A172 (cell line): ENCODE measurements at places on chromosomes 6 and 20.

DNA sequence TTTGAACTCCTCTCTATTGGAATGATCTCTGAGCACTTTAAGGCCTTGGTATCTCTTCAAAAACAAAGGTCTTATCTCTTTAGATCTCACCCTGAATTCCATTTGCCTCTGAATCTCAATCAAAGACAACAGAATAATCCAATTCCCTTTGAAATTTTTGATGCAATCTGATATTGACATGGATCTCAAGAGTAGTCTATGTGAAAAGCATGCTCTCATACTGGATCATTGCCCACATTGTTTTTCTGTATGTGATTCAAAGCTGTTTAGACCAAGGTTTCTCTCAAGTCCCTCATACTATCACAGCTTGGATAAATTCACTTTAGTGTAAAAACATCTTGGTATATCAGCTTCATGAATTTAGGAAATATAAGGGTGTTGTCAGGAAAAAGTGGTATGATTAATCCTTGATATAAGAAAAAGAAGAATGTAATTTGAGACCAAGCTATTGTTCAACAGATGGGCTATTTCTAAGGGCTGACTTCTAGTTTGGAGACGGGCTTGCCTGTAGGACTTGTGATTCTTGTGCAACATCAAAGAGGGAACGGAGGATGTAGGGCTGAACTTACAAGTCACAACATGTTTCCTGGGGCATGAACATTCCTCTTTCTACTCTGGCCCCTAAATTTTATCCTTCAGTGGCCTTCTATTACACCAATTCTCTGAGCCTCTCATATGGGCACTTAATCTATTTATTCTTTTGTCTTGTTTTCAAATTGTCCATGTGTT is 77.9 kb upstream of the CITED2 start:
- no peak for DNase-seq

DNA sequence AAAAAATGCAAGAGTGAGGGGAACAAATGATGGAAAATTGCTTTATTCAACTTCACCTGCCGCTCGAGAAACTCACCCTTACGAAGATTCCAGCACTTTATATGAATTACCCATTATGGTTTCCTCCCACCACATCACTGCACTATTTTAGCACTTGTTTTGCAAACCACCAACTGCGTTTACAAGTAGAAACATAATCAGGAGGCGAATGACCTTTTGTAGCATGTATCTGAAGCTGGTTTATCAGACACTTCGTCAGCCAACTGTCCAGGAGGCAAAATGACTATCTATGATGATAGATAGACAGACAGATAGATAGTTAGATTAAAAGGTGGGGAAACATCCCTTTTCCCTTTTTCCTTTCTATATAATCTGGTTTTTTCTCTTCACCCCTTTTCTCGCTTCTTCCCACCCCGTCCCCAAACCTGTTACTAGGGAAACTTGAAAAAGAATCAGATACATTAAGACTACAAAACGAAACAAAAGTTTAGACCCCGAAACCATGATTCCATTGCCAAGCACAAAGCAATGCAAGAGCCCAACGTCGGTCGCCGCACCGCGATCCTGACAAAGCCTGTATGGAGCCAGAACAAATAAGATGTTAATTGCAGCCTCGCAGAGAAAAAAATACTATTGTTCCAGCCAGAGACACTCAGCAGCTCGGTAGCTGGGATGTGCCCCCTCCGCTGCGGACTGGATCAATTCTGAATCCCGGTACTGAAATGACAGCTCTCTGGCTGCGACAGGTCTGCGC is 933 bp upstream of the ADGRB3 start:
- DNase-seq = no peak

GRCh38 chr20:25584905-25585704 is at the start of gene NINL:
Gene NINL, minus strand, starts transcription at chr20:25585531. Its CDS starts 58,944 bp downstream, at chr20:25526587.
- peak; percentile 39 for DNase-seq

- peak; percentile 91 for DNase-seq
These were observed 9.6 kb upstream of the PKIG start for GRCh38 chr20:44572551-44573500.

DNA sequence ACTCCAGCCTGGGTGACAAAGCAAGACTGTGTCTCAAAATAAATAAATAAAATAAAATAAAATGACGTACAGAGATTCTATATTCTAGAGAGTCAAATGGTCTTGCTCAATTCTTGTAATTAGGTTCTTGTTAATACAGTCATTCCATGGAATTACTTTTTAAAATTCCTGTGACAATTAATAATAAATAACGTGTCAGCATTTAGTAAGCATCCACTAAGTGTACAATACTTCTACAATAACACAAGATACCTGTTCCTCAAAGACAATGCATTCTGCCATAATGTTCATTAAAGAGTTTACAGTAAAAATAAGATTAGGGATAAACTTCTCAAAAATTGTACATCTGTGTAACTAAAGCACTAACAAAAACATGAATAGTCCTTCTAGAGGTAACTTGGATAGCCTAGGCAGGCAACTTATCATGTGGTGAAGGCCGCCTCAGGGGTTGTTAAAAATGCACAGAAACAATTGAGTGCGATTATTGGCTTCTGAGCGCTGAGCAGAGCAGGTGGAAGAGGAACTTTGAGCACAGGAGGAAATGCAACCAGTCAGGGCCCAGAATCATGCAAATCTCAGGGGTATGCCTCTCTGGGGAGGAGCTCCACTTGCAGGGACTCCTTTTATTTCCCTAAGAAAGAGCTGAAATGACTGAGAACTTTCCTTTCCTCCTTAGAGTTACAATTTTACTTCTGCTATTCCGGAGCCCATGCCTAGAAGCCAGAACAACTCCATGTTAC is 37.1 kb downstream of the QRSL1 start:
- no peak for DNase-seq

- no peak for DNase-seq
These were observed 3.7 kb downstream of the FAM83C start for GRCh38 chr20:35288325-35289060.

GRCh38 chr6:41066867-41067304 is 5.3 kb downstream of the OARD1 start:
- DNase-seq = peak; percentile 59

DNA sequence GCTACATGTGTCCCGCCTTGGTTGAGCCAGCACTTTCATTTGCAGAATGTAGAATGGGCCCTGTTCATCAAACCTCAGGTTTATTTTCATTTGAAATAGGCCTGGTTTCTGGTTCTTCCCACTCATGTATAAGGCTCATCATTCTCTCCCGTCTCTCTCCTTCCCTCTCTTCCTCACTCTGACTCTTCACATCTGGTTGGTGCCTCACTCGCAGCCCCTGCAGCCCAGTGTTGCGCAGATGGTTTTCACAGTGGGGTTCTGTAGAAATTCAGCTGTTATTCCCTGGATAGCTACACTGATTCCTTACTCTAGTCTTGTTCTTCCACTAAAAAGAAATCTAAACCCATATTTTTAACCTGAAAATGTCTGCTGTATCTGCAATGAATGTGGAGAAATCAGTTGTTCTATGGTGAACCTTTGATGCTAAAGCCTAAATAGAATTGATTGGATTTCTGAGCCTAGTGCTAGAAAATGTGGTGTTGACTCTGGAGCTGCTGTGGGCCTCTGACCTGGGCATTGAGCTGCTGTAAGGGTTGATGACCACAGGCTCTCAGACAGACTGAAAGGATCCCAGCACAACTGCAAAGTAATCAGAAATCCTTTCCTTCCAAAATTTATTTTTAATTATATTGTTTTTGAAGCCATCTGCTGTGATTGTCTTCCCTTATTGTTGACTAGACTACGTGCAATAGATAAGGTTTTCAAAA is 150.3 kb downstream of the TMEM242 start:
- no peak for DNase-seq

DNA sequence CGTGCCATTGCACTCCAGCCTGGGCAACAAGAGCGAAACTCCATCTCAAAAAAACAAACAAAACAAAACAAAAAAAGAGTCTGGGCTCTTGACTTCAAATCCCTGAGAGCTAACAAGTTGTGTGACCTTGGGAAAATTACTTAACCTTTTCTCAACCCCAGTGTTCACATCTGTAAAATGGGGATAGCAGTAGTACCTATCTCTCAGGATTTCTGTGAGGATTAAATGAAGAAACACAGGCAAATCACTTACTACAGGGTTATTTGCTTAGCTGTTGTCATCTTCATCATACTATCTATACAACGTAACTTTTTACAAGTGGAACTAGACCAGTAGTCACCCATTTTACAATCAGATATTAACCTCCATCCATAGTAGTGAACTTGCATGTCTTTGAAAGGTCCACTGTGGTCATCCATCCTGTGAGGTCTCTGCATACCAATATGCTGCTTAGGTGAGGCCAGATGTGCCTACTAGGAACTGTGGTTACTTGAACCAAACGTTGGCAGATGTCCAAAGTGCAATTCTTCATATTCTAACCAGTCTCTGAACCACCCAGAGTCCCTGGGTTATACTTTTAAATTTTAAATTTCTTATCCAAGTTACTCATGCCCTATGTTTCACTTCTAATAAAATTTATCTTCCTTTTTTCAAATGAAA is 128.9 kb upstream of the BEND3 start:
- DNase-seq = no peak

DNA sequence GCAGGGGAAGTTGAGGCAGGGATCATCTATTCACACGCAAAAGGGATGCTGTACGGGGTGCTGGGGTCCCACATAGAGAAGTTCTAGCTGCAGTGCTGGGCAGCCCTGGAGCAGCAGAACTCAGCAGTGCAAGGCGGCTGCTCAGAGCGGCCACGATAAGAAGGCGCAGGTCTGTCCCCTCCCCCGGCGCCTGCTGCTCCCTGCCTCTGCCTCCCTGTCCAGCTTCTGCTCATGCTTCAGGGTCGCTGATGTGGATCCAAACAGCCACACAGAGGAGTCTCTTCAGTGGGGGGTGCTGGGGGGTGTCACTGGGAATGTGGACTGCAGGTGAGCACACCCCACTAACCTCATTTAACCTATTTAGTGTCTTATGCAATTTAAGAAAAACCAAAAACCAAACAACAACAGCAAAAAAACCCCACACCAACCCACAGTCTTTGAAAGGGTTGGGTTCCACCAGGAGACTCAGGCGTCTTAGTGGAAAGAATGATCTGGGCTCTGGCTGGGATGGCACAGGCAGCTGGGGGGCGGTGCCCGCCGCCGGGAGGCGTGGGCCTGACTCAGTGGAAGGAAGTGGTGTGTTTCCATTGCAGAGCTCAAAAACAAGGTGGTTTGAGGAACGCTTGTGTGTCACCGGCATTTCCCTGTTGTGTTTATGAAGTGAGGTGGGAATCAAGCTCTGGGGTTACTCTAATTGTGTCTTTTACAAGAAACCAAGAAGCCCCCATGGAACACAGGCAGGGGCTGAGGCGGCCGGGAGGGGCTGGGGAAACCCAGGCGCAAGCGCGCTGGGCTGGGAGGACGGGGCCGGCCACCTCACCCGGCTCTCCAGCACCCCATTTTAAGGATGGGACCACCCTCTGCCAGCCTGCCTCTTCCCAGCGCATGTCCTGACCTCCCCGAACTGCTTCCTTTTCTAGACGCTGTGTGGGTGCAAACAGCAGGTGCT is 55.1 kb downstream of the IRF4 start:
- no peak for DNase-seq

DNA sequence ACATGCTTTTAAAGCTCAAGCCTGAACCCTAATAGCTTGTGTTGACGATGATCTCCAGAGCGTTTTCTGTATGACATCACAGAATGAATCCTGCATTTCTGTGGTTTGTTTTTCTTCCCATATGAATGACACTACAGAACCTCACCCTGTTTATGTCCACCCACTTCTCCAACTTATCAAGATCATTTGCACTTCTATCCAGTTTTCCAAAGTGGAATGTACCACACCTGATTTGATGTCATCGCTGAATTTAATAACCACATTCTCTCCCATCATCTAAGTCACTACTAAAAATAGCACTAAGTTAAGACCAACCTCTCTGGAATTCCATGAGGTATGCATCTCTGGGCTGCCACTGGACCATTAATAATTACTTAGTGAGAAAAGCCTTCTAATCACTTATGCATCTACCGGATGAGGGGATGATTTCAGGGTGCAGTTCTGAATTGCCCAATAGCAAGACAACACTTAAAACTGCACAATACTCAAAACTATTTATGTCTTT is 33.3 kb upstream of the CITED2 start:
- peak; percentile 99 for DNase-seq

DNA sequence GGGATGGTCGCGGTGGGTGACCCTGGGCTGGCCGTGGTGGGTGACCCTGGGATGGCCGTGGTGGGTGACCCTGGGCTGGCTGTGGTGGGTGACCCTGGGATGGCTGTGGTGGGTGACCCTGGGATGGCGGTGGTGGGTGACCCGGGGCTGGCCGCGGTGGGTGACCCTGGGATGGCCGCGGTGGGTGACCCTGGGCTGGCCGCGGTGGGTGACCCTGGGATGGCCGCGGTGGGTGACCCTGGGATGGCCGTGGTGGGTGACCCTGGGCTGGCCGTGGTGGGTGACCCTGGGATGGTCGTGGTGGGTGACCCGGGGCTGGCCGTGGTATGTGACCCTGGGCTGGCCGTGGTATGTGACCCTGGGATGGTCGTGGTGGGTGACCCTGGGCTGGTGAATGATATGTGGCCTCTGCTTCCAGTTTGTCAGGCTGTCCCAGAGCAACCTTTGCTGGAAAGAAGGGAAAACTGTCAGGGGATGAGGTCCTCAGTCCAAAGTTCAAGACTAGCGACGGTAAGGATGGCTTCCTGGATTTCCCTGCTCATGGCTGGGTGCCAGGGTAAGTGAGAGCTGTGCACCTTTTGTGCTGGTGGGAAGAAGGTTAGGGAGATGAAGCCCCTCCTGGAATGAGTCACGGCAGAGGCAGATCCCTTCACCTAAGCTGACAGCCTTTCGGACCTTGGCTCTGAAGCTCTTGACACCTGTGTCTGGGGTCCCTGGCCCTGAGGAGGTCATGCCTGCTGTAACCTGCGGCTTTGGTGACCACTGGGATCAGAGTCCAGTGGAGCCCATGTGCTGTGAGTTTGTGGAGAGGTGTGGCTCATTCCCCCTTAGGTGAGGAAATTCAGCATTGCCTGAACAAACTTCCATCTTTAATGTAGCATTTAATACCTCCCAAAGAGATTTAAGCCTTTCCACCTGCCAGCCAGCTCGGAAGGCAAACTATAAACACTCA is 19.1 kb upstream of the PCMTD2 start:
- no peak for DNase-seq

- DNase-seq = no peak
These were observed 455.0 kb downstream of the RFPL4B start for GRCh38 chr6:112802144-112802543.

- DNase-seq = no peak
These were observed 10.4 kb upstream of the THBD start for GRCh38 chr20:23059846-23060245.

- no peak for DNase-seq
These were observed 199.6 kb downstream of the TTLL2 start for GRCh38 chr6:167524261-167525111.

DNA sequence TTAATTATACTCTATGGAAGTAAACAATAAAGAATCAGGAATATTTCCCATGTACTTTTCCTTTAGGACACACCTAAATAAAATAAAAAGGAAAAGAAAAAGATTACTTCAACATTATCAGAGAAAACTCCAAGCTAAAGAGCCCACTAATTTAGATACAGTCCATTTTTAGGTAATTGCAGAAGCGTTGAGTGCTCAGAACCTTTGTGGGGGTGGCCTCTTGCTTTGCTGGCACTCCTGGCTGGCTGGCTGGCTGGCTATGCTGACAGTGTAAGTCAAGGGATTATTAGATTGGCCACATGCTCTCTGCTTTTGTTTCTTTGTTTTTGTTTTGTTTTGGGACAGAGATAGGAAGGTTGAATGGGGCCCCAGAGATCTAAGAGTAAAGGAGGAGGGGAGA is at the start of gene GJE1:
GJE1 (plus strand) TSS at position 301 of the 400 bp plus-strand sequence. CDS start 234 bp downstream, outside the sequence.
- DNase-seq = no peak
